Fibroblast of skin of right quadriceps (primary cell): ENCODE measurements at places on chromosomes 1 and 21.
A peak's percentile ranks its signal among the peaks of the same experiment; 100 is the strongest.

GRCh38 chr1:27538793-27539192 is 48.8 kb upstream of the WASF2 start:
- DNase-seq: peak; percentile 82

GRCh38 chr21:29939104-29939923 is 482 bp downstream of the GRIK1 start:
- DNase-seq: peak; percentile 2

DNA sequence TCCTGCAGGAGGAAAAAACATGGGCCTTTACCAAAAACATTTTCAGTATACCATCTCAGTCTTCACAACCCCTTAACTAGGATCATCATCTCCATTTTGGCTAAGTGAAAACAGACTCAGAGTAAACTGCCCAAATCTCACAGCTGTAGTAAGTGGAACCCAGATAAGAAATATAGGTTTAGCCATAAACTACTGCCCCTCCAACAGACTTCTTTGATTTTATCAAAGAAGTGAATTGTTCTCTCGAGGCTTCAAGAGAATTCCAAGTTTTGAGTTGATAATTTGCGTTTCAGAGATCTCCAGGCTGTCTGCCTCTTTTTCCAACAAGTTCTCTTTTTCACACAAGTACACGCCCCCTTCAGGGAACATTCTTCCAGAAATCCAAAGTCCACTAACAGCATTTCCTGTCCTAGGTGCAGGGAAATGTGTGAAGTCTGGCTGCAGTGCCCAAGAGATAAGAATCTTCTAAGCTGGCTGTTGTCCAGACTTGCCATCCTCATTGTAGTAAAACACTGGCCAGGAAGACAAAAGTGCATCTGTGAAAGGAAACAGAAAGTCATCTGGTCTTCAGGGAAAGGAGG is 30.8 kb downstream of the RNF19B start:
- peak; percentile 37 for DNase-seq

GRCh38 chr1:206702260-206702659 is 17.6 kb downstream of the MAPKAPK2 start:
- DNase-seq: no peak

- DNase-seq: no peak
Measured at GRCh38 chr1:226838456-226838855, 32.0 kb upstream of the PSEN2 start.

DNA sequence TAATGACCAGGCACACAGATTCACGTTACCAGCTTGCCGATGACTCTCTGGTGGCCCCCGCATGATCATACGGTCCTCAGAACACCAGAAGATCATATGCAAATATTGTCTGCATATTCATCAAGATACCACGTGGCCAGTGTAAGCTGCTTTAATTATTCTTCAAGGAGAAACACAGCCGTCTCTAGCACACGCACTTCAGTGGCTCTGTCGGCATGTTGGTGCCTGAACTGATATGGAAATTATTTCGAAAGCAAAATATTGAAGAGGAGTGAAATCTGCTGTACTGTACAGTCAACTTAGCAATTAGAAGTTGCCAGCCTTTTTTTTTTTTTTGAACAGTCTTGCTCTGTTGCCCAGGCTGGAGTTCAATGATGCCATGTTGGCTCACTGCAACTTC is 5.9 kb upstream of the KIF26B start:
- no peak for DNase-seq

- no peak for DNase-seq
Measured at GRCh38 chr1:30101487-30102227, 621.7 kb downstream of the MATN1 start.

GRCh38 chr1:35619237-35620121 is 21.8 kb downstream of the PSMB2 start:
- no peak for DNase-seq

DNA sequence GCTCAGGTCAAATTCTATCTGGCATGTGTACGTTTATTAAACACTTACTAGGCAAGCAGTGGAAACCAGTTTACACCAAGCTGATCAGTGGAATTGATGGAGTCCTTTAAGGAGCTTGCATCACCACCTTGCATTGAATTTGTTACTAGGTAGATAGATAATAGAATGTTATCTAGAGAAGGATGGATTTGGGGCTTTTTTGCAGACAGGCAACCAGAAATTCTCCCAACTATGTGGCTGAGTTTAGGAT is 44.9 kb downstream of the HHAT start:
- no peak for DNase-seq

DNA sequence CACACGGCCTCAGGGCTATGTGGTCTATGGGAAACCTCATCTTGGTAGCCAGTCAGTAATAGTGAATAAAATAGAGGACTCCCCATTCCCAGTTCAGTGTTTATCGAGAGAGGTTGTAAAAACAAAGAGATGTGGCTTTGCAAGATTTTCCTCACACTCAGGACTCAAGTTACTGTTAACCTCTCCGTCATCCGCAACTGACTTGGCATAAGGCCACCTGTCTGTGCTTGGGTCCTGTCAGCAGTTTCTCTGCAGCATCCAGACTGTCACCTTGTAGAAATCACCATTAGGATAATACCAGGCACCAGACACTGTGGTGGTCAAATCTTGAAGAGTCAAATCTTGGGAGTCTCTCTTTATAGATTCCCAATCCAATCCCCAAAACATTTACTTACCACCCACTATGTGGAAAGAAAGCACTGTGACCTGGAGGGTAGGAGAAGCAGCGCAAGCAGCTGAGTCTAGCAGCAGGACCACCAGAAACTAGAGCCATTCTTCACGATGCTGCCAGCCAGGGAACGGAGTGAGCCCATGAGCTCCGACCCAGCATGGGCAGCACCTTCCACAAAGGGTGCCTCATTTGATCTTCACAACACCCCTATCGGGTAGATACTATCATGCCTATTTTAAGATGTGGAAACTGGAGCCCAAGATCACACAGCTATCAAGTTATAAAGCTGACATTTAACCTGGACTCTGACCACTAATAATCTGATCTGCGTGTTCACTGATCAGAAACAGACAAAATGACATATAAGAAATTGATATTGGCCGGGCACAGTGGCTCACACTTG is 5.6 kb upstream of the GPR25 start:
- DNase-seq: no peak

DNA sequence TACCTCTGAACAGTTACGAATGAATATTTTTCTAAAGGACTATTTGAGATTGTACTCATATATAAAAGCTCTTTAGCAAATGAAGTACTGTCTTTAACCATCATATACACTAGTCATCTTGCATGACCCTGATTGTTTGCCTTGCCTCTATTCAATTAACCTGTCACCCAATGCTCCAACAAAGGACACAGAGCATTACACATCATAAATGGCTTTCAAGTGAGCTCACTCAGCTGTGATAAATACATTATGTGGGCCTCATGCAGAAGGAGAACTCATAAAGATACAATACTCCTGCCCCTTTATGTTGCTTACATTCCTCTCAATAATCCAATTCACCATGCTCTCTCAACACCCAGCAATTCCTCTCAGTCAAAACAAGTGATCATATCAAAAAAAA is 993.0 kb upstream of the PRMT6 start:
- DNase-seq: no peak

DNA sequence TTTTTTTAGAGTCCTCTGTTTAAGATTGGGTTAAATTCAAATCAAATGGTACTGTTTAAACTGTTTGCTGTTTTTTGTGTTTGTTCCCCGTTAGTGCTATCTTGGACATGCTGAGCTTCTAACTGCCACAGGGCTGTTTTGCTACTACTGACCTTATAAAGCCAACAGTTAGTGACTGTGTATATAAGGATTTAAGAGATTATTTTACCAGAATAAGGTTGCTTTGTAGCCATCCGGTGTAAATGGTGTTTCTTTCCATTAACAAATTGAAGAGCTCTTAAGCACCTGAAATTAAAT is 37.0 kb downstream of the ZNF281 start:
- DNase-seq: no peak
